Activated naive CD8-positive, alpha-beta T cell treated with anti-CD3 and anti-CD28 coated beads, Interleukin-2, amount 10 ng/mL, durations not matched to agents 7 days and 5 days (primary cell): ENCODE measurements at places on chromosomes 3 and 15. TPM values are rescaled to one million over a fixed set of nuclear protein-coding genes. Genes with fewer than 3 reads are reported as not detected.

SLC22A14 gene
- total RNA-seq: 0.17 TPM

SEC61A1 gene
- 126 TPM for total RNA-seq

TGM4 gene
- not detected for total RNA-seq

GRK7 gene
- total RNA-seq: not detected

ZCWPW2 gene
- 0.25 TPM for total RNA-seq

CHRNA5 gene
- total RNA-seq: 2.2 TPM

MYRIP gene
- total RNA-seq: not detected

- DNase-seq: peak; percentile 76
These were observed 547 bp downstream of the NUP210 start for GRCh38 chr3:13419505-13420044.

- DNase-seq: no peak
These were observed 40.4 kb downstream of the CACNA1D start for GRCh38 chr3:53534676-53535400.

DNA sequence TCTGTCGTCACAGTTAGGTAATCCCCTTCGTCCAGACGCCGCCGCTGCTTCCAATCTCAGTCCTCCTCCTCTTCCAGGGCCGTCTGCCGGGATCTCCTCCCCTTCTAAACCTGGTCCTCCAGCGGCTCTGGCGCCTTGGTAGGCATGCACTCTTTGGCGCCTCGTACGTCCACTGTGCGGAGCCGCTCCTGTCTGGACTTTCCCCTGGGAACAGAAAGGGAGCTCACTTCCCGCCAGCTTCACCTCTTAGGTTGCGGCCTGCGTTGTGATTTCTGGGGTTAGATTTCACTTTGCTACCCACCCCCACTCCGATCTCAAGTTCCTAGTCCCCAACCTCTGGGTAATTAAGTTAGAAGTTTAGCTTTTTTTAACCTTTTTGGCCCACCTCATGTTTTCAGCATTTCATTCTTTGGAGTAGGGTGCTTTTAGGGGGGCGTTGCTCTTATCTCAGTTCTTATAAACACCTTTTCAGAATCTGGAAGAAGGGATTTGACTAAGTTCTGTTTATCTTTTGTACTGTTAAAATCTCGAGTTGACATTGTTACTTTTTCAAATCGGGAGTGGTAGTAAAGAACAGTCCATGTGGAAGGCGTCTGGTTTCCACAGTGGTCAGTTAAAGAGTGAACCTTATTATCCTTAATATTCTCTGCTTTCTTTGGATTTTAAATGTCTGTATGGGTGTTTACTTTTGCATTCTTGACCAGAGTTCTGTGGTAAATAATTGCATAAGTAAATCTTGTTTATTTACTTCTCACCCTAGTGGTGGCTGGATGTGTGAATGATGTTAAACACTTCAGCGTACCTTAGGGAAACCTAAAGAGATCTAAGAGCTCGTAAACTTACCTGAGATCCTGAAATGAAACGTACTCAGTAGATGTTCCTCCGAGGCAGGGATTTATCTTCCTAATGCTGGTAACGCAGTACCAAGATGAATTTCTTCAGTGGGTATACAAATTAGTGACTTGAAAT lies 611 bp downstream of the CTDSPL2 start:
- no peak for DNase-seq

- no peak for DNase-seq
These were observed 12.2 kb downstream of the ZFAND6 start for GRCh38 chr15:80071652-80072051.

DNA sequence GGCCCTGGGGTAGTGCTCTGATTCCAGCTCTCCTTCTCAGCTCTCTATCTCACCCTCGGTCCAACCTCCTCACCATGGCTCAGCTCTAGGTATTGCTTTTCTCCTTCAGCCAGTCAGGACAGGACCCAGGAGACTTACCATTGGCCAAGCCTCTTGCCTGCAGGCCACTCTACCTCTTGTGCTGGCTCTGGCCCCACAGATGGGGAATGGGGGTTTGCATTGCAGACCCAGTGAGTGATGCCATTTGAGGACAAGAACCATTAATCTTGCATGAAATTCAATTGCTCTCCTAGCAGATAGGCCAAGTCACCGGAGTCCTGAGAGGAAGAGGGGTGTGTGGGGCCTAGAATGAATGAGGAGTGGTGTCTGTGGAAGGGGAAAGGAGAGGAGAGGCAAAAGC lies 6.1 kb upstream of the RPP25 start:
- no peak for DNase-seq

DNA sequence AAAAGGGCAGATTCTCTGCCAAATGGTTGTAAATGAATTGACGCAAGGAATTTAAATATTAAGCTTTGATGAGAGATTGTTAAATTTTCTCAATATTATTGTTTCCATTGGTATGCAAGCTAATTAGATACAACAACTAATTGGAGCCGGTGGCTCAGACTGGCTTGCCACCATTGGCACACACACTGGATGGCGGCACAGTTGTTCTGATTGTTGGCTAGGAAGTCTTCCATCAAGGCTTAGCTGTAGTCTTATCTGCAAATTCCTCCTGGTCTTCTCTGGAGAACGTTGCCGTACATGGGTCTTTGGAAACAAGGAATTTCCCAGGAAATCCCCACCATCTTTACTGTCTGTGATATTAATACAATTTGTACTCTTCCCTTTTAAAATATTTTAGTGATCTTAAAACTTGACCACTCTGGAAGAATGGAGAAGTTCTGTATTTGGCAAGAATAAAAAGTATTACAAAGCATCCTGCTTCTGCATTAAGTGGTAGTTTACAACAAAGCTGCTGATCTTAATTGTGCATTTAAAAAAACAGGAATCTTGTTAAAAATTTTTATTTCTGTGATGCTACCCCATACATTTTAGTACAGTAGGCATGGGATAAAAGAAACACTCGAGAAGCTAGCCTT lies 126.5 kb downstream of the UBE2E2 start:
- no peak for DNase-seq

DNA sequence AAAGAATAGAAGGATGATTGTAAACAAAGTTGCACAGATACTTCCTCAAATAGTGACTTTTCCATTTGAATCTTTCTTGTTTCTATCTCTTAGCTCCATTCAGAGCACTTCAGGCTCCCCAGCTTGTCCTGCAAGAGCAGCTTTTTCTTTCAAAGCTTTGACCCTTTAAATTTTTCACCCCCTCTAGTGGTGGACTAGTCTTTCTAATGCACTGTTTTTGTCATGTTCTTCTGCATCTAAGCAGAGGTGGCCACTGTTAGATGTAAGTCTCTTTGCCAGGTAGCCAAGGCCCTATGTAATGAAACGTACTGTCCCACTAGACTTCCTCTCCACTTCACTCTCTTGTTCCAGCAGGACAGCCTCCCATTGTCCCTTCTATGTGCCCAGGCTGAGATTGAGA lies 74.0 kb upstream of the MANF start:
- no peak for DNase-seq

- no peak for DNase-seq
These were observed 126.2 kb upstream of the SYNPR start for GRCh38 chr3:63151897-63152296.

GRCh38 chr3:184642631-184643285 lies 69.1 kb downstream of the MAGEF1 start:
- DNase-seq: no peak

GRCh38 chr3:153414982-153415381 lies 253.0 kb downstream of the RAP2B start:
- no peak for DNase-seq

DNA sequence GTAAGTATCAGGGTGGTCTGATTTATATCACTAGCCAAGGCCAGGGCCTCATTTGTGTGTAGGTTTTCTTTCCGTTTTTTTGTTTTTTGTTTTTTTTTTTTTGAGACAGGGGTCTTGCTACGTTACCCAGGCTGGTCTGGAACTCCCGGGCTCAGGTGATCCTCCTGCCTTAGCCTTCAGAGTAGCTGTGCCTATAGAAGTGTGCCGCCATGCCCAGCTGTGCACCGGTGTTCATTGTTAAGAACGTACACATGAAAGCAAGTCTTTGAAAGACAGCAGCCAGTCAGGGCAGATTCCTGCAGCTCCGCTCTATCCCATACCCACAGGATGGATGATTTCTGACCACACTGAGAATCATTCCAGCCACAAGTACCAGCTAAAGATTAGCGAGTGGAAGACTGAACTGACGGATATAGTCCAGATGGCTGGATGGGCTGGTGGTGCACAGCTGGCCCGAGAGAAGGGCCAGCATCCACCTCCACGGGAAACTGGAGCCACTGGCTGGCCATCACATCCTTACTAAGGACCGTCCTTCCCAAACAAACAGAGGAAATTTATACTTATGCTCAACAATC lies 95.4 kb downstream of the PCSK6 start:
- DNase-seq: no peak

- no peak for DNase-seq
These were observed 21.6 kb downstream of the COL8A1 start for GRCh38 chr3:99659951-99660350.

DNA sequence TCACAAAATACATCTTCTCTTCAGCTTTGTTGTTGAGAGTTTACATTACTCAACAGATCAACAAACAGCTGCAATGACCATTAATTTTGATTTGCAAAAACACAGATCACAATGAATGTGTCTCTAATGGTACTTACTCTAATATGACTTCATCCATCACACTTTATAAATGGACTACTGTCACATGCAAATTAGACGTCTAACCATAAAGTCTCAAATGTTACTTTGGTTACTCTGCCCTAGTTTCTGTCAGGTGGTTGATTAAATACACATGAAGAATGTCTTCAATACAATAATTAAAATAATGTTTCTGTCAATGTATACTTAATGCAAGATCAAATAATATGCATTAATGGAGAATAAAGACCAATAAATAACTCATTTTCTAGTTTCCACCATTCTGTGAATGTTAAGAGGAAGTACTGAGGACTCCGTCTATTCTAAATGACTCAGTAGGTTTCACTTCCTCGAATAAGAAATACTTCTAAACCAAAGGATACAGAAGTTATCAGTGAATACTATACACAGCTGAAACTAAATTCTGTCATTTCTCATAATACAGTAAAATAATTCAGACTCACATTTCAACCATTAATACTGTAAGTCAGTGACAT lies 145.8 kb downstream of the CBLB start:
- DNase-seq: no peak

DNA sequence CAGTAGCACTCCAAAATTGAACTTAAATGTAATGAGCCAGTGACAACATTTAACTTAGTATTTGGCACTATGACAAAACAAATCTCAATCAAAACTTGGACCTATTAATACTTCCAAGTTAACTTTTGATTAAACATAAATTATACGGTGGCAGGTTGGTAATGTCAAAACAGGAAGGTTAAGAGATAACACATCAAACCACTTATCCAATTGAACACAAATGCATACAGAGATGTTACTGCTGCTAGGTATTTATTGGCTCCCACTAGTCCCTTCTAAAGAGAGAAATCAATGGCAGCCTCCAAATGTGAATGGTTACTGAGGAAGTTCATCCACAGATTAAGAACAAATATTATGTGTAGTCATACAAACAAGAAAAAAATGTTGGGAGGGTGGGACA lies 1.8 kb downstream of the GSK3B start:
- DNase-seq: no peak

- no peak for DNase-seq
These were observed 348.2 kb downstream of the NAALADL2 start for GRCh38 chr3:175207361-175207760.

- no peak for DNase-seq
These were observed 286.4 kb downstream of the EPHB1 start for GRCh38 chr3:135081451-135081850.

DNA sequence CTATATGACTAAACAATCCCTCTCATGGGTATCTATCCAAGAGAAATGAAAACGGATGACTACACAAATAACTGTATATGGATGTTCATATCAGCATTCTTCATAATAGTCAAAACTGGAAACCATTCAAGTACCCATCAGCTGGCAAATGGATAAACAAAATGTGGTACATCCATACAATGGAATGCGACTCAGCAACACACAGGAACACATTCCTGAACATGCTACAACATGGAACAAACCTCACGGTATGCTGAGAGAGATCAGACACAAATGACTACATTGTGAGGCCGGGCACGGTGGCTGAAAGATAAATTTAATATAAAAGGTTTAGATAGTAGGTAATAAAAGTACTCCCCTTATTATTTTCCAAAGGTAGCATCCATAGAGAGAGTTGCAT lies 42.6 kb downstream of the CCR4 start:
- DNase-seq: no peak

- no peak for DNase-seq
These were observed 16.3 kb downstream of the PPP2R3A start for GRCh38 chr3:135981701-135982403.

DNA sequence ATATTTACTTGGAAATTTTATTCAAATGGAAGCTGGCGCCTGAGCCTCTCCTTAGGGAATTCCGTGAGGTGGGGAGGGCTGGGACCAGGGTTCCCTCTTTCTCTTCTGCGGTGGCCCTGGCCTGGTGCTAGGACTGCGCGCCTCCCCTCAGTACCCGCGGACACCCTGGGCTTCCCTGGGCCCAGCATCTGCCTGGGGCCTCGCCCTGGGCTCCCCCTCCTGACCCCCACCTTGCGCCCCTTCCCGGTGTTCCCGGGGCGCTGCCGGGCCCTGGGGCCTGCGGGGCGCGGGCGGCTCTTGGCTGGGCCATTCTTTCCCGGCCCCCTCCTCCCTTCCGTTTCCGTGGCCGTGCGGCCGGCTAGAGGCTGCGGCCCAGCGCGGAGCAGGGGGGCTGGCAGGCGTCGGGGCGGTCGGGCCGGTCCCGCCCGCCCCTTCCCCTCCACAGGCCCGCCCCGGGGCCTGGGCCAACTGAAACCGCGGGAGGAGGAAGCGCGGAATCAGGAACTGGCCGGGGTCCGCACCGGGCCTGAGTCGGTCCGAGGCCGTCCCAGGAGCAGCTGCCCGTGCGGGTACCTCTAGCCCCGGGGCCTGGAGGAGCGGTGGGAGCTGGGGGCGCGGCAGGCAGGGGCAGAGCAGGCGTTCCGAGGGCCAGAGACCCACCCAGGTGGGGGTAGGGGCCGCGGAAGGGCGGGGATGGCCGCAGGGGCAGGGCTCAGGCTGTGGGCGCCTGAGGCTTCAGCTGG lies at the start of gene FES:
TSS of gene FES (plus strand) at position 529 of the 743 bp plus-strand sequence. CDS start 542 bp downstream, outside the sequence.
- no peak for DNase-seq

GRCh38 chr3:13139471-13140065 lies 66.3 kb upstream of the IQSEC1 start:
- DNase-seq: no peak

DNA sequence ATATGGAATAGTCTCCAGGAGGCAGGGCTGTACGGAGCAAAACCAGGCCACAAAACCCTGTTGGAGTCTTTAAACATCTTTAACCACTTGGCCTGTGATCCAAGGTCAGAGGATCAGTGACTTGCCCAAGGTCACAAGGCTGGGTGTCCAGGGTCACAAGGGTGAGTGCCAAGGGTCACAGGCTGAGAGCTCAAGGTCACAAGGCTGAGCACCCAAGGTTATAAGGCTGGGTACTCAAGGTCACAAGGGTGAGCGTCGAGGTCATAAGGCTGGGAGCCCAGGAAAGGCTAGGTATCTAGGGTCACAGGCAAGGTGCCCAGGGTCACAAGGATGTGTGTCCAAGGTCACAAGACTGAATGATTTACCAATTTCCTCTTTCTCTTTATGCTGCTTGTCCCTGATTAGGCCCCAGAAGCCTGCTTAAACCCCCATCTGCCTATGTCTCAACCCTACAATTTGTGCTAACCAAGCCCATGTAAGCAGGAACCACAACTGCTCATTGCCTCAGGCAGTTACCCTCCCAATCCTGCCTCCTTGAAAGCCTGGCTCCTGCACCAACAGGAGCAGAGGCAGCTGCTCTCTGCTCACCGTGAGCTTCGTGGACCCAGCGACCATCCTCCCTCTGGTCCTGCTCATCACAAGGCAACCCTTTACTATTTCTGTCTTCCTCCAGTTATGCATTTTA lies 51.5 kb downstream of the MGLL start:
- no peak for DNase-seq

GRCh38 chr15:73629798-73630429 lies 3.3 kb downstream of the NPTN start:
- DNase-seq: no peak

- DNase-seq: no peak
These were observed 256.1 kb downstream of the CHST2 start for GRCh38 chr3:143375698-143376097.
